Cortex of kidney (tissue), 1 donor: ENCODE measurements at places on chromosomes 2 and 18.

DNA sequence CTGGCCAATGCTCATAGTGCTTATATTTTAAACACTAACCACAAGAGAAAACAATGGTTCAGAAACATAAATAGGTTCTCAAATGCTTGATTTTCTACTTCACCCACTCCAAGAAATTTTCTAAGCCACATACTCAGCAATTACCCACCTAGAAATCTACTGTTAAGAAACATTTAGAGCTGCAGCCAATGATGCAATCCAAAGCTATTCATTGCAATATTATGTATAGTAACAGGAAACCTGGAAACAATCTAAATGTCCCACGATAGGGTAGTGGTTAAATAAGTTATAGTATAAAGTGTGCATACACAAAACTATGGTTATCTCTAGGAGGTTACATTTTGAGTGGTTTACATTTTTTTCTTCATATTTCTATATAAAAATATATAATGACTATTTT is 5.7 kb downstream of the FAM237A start:
- DNase-seq, result no peak

- no peak for DNase-seq
These were observed 233.3 kb downstream of the INSIG2 start for GRCh38 chr2:118321432-118322105.

DNA sequence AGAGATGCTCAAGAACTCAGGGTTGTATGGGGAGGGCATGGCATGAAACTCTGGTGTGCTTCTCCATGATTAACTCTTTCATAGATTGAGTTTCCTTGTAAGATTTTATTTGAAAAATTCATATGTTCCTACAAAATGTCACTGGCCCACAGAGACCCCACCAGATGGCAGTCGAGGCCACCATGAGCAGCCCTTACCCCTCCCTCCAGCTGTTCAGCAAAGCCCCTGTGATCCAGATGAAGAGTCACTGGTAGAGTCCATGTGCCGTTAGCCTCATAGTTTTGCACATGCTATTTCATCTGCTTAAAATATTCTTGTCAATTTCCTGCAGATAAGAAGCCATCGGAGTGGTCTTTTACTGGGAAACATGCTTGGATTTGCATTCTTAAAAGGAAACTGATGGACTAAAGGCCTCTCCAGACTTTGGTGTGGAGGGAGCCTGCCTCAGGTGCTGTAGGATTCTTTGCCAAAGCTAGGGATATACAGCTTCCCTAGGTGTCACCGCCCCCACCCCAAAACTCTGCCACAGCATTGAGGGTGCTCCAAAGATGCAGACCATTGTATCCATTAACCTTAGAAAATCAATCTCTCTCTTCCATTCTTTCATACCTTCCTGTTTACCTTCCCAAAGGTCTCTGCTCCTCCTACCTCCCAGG is 18.8 kb downstream of the ZNF385B start:
- DNase-seq, result no peak

DNA sequence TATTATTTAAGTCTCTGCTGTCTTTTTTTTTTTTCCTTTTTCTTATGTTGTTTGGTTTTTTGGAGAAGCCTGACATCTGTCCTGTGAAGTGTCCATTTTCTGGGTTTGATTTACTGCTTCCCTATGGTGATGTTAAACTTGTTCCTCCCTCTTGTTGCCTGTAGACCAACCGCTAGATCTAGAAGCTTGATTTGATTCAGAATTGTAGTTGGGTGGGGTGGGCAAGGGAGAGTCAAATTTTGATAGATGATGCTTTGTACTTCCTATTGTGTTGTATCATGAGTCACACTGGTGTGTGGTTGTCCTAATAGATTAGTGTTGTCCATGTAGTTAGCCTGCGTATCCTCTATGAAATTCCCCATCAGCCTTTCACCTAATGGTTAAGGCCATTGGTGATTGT is 35.4 kb downstream of the CAB39 start:
- DNase-seq, result no peak

GRCh38 chr2:121076885-121077549 is 208.0 kb downstream of the TFCP2L1 start:
- no peak for DNase-seq

- DNase-seq, result no peak
These were observed 678.3 kb downstream of the NYAP2 start for GRCh38 chr2:226077841-226078240.

GRCh38 chr2:240640939-240641338 is 15.7 kb downstream of the GPR35 start:
- DNase-seq, result no peak

DNA sequence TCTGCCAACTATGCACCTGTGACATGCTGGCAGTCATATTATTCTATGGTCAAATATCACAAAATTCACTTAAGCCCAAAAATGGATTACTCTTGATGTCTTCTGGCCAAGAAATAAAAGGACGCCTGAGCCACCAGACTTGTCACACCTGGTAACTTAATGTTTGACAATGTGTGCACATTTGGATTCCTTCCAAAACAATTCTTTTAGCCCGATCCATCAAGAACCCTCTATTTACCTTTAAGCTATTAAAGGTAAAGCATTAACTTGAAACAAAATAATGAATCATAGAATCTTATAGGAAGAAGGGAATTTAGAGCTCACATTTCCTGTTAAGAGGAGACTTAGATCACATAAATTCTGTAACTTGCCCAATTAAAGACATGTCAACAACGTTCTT is 46.5 kb upstream of the NFU1 start:
- no peak for DNase-seq

DNA sequence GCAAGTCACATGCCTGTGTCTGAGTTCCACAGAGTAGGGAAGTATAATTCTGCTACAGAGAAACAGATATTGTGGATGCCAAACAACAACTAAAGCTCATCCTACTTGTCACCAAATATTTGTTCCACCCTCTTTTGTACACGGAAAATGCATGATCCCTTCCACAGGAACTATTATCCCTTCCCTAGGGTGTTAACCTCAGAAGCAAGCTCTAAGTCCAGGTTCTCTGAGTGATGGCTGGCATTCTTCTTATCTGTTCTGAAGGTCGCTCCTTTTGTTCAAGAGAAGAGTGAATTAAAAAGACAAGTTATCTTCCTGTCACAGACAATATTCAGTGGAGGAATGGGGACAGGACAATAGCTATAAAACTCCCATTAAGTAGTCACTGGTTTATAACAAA is 460.1 kb upstream of the GCFC2 start:
- DNase-seq, result no peak

DNA sequence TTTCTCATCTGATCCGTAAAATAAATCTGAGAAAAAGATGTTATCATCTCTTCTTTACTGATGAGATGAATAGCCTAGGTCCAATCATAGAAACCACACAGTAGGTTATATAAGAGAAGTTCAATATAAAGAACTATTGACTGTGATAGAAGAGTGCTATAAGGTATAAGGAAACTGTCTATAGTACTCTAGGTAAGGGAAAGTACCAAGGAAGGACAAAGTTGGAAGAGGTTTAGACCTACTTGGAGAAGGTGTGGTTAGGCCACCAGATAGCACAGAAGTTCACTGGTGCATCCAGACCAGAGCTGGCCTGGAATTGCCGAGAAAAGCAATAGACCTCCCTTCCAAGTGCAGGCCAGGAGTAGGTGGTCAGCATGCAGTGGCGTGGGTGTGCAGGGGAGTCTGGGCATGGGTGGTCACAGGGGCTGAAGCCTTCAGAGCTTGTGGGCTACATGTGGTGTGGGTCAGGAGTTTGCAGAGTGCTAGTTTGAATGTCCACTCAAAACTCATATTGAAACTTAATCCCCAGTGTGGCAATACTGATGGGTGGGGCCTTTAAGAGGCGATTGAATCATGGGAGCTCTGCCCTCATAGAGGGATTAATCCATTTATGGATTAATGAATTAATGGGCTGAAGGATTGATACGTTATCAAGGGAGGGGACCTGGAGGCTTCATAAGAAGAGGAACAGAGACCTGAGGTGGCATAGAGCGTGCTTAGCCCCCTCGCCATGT is 86.3 kb downstream of the ALPK2 start:
- no peak for DNase-seq

GRCh38 chr2:118102433-118103082 is 14.3 kb downstream of the INSIG2 start:
- no peak for DNase-seq

DNA sequence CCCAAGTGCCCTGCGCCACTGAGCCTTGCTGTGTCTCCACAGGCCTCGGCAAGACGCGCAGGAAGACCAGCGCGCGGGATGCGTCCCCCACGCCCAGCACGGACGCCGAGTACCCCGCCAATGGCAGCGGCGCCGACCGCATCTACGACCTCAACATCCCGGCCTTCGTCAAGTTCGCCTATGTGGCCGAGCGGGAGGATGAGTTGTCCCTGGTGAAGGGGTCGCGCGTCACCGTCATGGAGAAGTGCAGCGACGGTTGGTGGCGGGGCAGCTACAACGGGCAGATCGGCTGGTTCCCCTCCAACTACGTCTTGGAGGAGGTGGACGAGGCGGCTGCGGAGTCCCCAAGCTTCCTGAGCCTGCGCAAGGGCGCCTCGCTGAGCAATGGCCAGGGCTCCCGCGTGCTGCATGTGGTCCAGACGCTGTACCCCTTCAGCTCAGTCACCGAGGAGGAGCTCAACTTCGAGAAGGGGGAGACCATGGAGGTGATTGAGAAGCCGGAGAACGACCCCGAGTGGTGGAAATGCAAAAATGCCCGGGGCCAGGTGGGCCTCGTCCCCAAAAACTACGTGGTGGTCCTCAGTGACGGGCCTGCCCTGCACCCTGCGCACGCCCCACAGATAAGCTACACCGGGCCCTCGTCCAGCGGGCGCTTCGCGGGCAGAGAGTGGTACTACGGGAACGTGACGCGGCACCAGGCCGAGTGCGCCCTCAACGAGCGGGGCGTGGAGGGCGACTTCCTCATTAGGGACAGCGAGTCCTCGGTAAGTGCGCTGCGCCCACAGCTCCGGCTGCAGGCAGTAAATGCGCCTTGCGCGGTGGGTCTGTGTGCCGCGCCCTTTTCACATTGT is 136.8 kb downstream of the NCK2 start:
- no peak for DNase-seq

DNA sequence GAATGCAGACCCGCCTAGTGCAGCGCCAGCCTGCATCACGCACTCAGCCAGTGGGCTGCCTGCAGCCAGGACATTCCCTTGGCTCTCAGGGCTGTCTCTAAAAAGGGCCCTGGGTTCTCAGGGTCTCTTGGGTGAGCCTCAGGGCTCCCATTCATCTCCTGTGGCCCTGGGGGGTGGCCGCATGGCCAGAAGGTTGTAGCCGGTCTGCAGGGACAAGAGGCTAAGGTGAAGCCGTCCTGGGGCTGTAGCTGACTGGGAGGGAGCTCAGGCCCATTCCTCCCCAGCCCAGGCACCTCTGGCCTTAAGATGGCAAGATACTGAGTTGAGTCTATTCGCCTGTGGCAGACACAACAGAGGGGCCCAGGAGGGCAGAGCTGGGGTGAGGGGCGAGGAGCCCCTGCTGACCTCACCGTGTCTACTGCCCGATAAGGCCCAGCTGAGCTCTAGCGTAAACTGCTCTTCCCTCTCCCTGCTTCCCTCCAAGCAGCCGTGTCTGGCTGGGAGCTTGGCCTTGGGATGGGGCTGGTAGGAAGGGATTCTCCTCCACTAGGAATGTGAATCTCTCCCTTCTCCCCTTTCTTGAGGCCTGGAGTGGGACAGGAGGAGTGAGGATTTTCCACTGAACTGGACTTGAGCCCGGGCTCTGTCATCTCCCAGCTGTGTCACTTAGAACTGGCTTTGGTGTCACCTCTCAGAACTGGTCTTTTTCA is 37.9 kb downstream of the INHBB start:
- DNase-seq, result no peak

DNA sequence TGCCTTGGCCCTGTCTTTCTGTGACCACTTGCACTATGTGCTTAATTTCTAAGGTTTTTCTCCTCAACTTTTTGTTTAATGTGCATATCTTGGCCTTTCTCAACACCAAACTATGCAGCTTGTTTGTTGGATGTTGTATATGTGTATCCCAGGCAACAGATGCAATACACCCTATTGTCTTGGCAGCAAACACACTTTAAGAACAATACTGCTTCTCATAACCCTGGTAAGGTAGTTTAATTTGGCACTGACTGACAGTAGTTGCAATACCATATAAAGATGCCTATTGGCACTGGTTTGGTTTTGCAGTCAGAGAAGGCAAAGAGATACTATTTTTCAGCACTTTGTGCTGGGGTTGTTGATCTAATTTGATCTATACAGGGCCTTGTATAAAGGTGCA is 360.7 kb upstream of the CWC22 start:
- no peak for DNase-seq

- no peak for DNase-seq
These were observed 129.9 kb downstream of the MARCHF4 start for GRCh38 chr2:216242365-216242764.

- no peak for DNase-seq
These were observed 352.8 kb upstream of the KCNH7 start for GRCh38 chr2:163191372-163191771.

GRCh38 chr18:46062781-46063180 is 9.3 kb downstream of the PSTPIP2 start:
- no peak for DNase-seq

- DNase-seq, result no peak
These were observed 31.3 kb upstream of the CDCA7 start for GRCh38 chr2:173323371-173323770.

- DNase-seq, result no peak
These were observed 3.6 kb downstream of the LIMS2 start for GRCh38 chr2:127671557-127672302.

DNA sequence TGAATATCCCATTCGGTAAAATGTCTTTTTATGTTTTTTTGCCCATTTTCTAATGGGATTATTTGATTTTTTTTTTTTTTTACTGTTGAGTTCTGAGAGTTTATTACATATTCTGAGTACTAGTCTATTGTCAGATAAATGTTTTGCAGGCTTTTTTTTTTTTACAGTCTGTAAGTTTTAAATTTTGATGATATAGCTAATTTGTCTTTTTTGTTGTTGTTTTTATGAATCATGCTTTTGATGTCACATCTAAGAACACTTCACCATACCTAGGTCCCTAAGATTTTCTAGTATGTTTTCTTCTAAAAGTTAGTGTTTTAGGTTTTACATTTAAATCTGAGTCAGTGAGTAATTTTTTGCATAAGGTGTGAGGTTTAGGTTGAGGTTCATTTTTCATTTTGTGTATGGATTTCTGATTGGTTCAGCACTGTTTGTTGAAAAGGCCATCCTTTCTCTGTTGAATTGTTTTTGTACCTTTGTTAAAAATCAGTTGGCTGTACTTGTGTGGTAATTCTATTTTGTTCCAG is 40.7 kb downstream of the PTPN4 start:
- no peak for DNase-seq

- no peak for DNase-seq
These were observed 129.3 kb upstream of the TLK1 start for GRCh38 chr2:171289991-171290390.

GRCh38 chr2:171163261-171163660 is 2.6 kb upstream of the TLK1 start:
- no peak for DNase-seq

DNA sequence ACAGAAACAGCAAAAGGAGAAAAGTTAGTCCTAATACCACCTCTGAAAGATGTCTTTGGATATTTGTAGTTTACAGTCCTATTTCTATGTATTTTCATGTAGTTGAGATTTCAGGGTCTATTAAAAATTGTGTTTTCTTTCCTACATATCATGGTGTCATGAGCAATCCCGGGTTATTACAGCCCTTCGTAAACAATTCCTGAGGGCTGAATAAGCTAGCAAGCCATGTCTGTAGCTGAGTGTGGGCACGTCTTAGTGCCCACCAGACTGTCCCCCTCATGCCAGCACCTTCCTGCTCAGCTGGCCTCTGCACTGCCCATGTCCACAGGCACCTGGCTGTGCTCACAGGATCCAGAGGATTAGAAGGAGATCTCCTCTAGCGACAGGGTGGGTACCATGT is 60.6 kb downstream of the CTIF start:
- DNase-seq, result no peak
